ENCODE measurements at places on chromosomes 2 and 18.

- no peak for DNase-seq
Observed at GRCh38 chr2:173184031-173185004, 108.7 kb downstream of the MAP3K20 start.

DNA sequence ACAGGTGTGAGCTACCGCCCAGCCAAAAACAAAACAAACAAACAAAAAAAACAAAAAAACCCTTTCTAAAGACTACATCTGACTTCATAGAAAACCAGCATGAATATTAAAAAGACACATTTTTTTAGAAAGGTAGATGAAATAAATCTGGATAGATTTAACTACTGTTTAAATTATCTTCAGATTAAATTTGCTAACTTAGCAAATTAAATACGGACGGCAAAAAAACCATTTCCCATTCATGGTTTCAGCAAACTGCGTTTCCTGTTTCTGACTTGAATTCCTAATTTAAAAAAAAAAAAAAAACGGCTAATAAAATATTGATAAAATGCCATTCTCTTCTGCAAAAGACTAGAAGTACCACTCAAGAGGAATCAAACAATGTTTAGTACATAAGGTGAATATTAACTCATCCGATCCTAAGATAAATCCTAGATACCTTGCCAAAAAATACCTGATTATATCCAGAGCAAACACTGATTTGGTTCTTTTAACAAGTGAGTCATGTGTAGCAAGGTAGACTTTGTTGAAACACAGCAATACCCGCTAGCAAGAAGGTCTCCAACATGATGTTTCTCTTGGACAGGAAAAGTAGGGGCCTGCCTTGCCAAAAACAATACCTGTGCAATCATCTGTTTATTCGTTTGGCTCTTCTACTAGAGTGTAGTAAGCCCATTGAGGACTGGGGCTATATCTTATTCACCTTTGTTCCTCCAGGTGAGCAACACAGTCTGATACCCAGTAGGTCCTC is 96.2 kb downstream of the BARD1 start:
- DNase-seq, result no peak

GRCh38 chr18:45049578-45050319 is 369.1 kb downstream of the SETBP1 start:
- DNase-seq, result no peak

DNA sequence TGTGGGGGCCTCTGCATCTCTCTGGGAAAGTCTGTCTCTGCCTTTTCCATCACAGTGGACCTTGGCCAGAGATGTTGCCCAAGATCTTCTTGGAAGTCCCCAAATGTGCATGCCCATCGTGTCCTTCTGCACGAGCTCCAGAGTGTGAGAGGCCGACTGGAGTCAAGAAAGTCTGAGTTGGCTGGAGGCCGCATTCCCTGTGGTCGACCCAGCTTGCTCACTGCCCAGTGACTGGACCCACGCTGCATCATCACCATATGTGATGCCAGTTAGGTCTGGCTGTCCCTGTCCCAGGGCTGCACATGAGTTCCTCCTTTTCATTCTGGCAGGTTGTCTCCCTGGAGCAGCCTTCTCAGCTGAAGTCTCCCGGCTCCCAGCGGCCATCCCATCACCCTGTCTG is 93.8 kb downstream of the ARL4C start:
- no peak for DNase-seq

GRCh38 chr2:188473306-188473705 is 181.6 kb downstream of the GULP1 start:
- no peak for DNase-seq

GRCh38 chr18:64202210-64202836 is 53.4 kb upstream of the LINC00305 start:
- DNase-seq, result no peak

All from activated CD4-positive, CD25-positive, alpha-beta regulatory T cell (primary cell).